GM03348 (cell line): ENCODE measurements at places on chromosomes 2 and 18.
A peak's percentile ranks its signal among the peaks of the same experiment; 100 is the strongest.

DNA sequence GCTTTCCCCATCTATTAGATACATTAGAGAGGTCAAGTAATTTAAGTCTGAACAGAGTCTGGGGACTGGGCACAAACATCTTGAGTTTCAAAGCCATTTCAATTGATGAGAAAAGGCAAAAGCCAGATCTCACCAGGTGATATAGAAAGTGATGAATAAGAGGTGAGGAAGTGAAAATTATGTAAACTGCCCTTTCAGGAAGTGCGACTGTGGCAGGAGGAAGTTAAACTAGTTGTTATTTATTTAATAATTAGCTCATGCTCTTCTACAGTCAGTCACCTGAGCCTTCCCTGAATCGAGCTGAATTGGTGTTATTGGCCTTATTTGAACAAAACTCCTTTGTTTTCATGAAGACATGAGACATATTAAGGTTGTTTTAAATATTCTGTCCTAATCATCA lies 115.1 kb downstream of the CDH20 start:
- no peak for DNase-seq

DNA sequence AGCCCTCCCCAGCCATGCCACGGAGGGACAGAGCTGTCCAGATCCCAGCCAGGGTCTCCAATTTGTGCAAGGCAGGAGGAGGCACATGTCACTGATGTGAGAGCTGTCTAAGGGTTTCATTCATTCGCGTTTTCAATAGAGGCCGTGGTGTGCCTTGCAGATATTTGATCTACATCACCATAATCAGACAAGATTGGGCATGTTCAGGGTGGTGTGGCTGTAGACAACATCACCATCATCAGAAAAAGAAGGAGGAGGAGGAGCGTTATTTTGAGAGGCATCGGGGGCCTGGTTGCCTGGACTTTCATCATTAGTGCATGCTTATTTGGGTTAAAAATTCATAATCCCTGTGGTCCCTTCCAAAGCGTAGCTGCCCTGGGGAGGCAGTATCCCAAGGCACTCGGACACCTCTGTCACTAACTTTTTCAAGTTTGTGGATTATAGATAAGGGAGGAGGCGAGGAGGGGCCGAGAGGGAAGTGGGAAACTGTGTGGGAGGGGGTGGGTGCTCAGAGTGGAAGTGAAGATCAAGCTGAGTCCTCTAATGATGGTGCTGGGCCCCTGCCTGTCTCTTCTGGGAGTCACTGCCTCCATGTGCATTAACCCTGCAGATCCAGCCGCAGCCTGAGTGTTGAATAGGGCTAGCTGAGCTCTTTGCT lies 194.1 kb downstream of the CTIF start:
- no peak for DNase-seq

DNA sequence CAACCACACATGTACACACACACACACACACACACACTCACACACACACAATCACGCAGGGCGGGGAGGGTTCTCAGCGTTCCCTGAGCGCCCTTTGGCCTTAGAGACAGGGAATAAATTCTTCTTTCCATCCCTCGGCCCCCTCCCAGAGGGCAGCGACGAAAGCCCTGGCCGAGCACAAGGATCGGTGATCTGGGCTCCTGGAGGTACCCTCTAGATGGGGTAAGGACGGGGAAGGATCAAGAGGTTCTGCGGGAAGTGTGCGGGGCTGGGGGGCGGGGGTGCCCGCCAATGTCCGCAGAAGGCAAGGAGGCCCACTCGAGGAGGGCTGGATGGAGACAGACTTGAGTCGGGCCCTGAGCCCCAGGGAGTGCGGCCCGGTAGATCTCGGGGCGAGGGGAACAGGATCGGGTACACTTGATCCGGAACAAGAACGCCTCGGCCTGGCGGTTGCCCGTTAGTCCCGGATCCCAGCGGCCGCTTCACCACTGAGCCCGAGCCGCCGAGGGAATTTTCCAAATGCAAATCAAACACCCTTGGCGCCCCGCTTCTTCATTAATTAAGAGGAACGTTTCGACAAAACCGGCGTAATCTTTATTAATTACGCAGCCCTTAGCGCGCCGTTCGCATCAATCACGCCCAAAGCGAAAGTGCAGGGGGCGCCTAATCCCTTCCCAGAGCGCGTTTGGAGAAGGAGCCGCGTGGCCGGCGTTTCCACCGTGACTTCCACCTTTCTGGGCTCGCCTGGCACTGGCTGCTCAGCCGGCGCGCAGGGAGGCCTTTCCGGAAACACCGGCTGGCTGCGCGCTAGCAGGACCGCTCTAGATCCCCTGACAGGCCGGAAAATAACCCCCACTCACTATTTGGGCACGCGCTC lies 7.0 kb upstream of the PAX3 start:
- peak; percentile 57 for DNase-seq

- DNase-seq: no peak
Measured at GRCh38 chr18:54278615-54279014, 9.3 kb downstream of the POLI start.

- DNase-seq: no peak
Measured at GRCh38 chr2:134660626-134661402, 58.0 kb downstream of the TMEM163 start.

DNA sequence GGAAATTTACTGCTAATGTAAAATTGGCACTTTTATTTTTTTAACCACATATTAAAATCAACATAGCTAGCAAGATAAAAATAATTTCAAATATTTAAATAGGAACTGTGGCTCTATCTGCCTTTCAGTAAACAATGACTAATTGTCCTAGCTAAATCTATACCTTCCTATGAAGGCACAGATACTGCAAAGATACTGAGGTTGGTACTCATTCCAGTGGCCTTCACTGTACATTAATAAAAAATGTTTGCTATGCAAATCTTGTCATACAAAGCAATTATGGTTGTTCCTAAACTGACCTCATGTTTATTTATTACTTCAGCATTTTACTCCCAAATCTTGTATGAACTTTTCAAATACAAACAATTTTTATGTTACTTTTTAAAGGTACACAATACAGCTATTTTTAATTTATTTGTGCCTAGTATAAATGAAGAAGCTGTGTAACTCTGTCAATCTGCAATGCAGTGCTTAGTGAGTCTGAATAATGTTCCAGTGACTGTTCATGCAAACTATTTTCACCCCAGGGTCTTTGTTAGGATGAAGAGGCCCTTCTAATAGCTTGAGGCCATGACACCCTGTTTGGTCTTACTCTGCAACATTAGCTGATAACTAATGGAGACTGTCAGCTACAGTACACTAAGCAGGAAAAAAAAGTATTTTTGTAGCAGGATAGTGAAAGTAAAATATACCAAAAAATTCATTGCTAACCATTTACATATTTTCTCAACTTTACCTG lies 9.3 kb upstream of the ERBB4 start:
- DNase-seq: no peak

DNA sequence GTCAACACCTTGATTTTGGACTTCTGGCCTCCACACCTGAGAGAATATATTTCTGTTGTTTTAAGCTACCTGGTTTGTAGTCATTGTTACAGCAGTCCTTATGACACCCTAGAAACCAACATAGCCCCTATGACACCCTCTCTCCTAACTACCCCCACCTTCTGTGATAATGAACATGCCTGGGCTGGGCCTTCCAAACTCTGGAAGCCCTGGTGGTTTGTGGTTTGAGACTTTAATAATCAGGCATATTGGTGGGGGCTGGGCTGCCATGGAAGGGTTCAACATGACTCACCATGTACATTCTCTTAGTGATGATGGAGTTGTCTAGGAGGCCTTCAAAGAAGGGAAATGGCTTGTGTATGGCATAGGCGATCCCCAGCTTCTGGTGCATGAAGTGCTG lies 3.3 kb downstream of the SP110 start:
- no peak for DNase-seq

GRCh38 chr2:119513832-119514231 lies 10.5 kb downstream of the SCTR start:
- no peak for DNase-seq

GRCh38 chr18:31998880-31999412 lies 19.7 kb upstream of the RNF125 start:
- no peak for DNase-seq

DNA sequence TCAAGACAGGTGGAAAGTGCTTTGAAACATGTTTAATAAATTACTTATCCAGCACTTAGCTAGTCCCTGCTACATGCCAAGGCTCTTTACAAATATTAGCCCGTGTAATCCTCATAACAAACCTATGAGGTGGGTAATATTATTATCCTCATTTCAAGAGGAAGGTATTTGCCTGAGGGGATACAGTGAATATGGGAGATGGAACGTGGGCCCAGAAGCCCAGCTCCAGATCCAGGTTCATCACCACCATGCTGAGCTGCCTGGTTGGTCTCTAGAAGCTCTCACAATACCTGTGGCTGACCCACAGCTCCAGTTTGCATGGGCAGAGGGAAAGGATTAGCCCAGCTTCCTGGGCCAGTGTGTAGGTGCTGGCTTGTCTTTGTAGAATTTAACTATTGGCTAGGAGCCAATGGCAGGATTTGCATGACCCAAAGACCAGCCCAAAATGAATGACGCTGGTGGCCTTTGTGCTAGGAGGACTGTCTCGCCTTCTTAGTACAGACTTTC lies 61.6 kb upstream of the ATP8B1 start:
- no peak for DNase-seq

- DNase-seq: no peak
Measured at GRCh38 chr2:223829128-223829527, 8.3 kb downstream of the AP1S3 start.

DNA sequence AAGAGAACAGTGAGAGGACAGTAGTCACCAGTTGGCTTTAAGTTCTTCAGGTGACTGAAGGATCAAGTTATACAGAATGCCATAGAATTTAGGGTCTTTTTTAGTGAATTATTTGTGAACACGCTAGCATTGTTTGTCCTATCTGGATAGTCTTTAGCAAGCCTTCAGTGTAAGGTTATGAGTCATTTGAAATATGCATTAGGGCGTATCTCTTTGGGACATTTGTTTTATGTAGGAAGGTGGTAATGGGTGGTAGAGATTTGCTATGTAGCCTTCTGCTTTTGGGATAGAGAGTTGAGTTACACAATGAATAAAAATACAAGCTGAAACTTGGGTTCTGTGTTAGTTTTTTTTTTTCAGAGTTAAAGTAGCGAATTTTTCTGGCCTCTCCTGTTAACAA lies 13.0 kb downstream of the ACTR2 start:
- DNase-seq: no peak

DNA sequence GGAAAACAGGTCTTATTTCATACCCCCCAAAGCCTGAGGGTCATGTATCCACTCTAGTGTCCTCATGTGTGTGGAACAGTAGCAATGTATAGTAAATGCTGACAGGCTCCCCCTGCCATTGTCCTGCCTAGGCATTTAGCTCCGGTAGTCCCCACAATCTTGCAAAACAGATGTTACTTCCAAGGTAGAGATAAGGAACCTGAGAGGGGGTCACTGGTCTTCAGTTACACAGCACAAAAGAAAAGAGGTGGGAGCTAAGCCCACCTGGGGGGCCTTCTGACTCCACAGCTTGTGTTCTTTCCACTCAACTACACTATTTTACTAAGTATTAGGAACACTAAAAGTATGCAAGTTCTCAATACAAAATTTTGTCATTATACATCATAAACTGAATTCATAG lies 17.4 kb upstream of the FECH start:
- DNase-seq: no peak

- no peak for DNase-seq
Measured at GRCh38 chr2:7146151-7146550, 228.9 kb downstream of the RNF144A start.

DNA sequence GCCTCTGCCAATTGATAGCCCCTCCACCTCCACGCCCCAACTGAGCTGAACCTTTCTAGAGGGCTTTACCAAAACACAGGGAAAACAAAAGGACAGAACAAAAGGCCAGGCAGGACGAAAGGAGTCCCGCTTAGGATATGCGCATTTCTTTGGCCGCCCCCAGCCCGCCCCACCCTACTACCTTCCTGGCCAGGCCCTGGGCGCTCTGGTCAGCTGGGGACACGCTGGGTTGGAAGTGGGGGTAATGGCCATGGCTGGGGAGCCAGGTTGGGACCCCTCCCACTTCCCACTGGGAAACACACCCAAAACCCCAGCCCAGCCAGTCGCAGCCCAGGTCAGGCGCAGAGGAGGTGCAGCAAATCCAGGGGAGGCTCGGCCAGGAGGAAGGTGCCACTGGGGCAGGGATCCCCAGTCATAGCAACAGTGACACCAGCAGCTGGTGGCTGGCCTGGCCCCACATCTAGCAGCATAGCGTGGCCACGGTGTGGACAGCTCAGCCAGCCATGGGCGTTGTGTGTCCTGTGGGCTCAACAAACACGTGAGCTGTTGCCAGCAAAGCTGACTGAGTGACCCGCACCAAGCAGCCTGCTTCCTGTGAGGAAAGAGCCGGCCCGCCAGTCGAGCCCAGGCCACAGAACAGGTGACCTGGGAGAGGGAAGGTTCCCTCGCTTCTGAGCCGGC lies 24.6 kb upstream of the B3GNT7 start:
- no peak for DNase-seq

DNA sequence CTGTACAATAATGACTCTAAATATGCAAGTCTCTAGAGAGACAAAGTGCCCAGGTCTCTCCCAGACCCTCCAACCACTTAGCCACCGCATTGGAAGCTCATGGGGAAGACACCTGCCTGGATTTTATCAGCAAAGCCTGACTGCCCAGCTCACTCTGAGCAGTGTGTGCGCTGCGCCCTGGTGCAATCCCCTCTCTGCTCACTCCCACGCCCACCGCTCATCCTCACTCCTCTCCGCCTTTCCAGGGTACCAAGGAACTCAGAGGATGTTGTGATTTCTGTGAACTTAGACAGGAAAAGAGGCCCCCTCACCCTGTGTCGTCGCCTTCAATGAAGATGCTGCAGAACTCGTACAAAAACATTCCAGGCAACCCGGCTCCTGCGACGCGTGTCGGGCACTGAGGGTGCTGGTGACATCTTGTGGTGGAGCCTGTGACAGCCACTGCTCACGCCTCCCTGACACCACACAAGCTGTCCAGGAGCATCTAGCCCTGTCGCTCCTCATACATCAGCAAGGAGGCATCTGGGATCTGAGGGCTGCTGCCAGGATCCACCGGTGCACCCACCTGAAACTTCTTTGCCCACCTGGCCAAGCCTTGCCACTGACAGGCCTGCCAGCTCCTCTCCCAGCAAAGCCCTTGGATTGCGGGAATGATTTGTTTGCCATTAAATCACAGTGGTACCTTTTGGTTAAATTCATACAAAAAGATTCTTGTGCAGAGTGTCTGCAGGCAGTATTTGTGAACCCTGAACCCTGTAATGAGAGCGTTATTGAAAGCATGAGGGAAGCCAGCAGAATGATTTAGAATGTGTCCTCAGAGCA lies 220.4 kb downstream of the ZNF516 start:
- peak; percentile 28 for DNase-seq

- DNase-seq: no peak
Measured at GRCh38 chr2:62016957-62017356, 111.5 kb downstream of the COMMD1 start.

GRCh38 chr2:32900246-32900973 lies 46.3 kb upstream of the LTBP1 start:
- DNase-seq: no peak

GRCh38 chr18:13594551-13594950 lies 131.8 kb downstream of the FAM210A start:
- no peak for DNase-seq

- no peak for DNase-seq
Measured at GRCh38 chr2:176391148-176391419, 121.8 kb downstream of the MTX2 start.

GRCh38 chr2:19630921-19631320 lies 270.9 kb downstream of the TTC32 start:
- DNase-seq: no peak

GRCh38 chr2:127453392-127454171 lies 35.4 kb downstream of the PROC start:
- DNase-seq: no peak
